Activated T-helper 2 cell treated with anti-CD3 and anti-CD28 coated beads, Interferon-gamma antibody, Interleukin-2, Interleukin-4, amounts not matched to agents 10 μg/mL and 5 μg/mL and 100 μg/mL, durations not matched to agents 14 hours and 24 hours and 36 hours (primary cell): ENCODE measurements at places on chromosomes 5 and 9.
A peak's percentile ranks its signal among the peaks of the same experiment; 100 is the strongest.

DNA sequence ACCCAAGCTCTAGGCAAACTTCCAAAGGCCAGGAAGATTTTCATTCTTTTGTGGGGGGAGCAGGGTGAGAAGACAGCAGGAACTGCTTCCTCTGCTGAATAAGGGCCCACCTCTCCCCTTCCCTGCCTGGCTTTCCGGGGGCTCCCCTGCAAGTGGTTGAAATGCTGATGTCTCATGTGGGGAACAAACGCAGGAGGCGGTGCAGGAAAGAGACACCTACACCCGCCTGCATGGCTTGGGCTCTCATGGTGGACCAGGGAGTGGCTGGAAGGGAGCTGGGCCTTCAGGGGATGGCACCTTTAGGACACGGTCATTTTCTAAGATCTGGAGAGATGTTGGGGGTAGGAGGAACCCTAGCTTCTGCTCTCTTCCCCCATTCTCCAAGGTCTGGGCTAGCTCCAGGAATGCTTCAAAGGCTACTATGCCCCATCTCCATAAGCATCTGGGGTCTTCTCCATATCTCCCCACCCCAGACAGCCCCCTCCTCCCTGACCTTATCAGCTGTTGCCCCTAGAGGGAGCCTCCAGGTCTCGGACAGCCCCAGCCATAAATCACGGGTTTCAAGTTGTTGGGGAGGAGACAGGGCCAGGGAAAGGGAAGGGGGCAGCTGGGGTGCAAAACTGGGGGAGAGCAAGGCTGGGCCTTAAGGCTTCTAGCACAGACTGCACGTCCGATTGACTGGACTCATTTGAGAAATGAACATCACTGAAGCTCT lies 76.6 kb downstream of the PSD2 start:
- peaks cover 3% of the 10 kb centered on the region for H3K27me3 ChIP-seq
- H3K27ac ChIP-seq, result no peak overlapping the region
- no peaks in the 10 kb centered on the region for H3K4me1 ChIP-seq

DNA sequence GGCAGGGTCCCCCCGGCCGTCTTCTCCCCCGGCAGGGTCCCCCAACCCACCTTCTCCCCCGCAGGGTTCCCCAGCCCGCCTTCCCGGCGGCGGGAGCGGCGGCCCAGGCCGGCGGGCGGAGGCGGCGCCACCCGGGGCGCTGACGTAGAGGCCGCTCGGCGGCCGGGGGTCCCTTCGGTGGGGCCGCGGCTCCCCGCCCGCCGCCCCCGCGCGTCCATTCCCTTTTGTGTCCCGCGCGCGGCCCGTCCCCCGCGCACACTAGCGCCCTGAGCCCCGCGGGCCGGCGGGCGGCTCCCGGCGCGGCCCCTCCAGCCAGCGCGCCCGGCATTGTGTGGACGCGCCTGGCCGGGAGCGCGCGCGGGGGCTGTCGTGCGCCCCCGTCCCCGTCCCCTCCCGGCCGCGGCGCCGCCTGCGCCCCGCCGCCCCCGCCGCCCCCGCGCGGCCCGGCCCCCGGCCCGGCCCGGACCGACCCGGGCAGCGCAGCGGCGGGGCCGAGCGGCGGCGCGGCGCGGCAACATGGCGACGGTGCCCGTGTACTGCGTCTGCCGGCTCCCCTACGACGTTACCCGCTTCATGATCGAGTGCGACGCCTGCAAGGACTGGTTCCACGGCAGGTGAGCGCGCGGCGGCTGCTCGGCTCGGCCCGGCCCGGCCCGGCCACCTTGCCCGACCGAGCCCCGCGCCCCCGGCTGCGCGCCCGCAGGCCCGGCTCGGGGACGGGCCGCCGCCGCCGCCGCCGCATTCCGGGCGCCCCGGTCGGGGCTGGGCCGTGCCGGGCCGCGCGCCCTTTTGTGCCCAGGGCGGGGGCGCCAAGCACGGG lies at the start of gene PHF2:
TSS of gene PHF2 (plus strand) at position 327 of the 820 bp plus-strand sequence. CDS start at position 517, 190 bp downstream.
- H3K36me3 ChIP-seq, result peaks cover 12% of the 10 kb centered on the region
- peak within 1 kb of the TSS; percentile 82 for H3K27ac ChIP-seq
- H3K4me3 ChIP-seq, result peak within 1 kb of the TSS; percentile 87
- no peak for DNase-seq

GRCh38 chr5:6340100-6340499 lies 38.2 kb downstream of the MED10 start:
- H3K27ac ChIP-seq, result no peak overlapping the region
- no peak for DNase-seq
- H3K27me3 ChIP-seq, result no peaks in the 10 kb centered on the region

DNA sequence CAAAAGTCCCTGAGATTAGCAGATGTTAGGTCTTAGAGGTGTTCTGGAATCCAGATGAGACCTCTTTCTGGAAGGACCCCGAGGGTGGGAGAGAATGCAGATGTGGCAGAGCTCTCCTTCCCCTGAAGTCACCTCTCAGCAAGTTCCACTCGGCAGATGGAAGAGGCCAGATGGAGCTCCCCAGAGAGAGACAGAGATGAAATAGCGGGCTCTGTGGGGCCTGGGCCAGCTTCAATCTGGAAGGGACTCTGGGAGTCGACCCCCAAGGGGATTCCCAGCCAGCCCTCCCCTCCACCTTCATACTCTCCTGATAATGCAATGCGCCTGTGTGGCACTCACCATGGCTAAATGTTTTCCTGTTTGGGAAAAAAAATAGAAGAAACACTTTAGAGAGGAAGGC lies 60.2 kb downstream of the WNK2 start:
- H3K36me3 ChIP-seq, result no peaks in the 10 kb centered on the region
- no peak overlapping the region for H3K4me3 ChIP-seq
- no peaks in the 10 kb centered on the region for H3K4me1 ChIP-seq
- DNase-seq, result no peak
- H3K27me3 ChIP-seq, result no peaks in the 10 kb centered on the region

GRCh38 chr5:68744206-68744605 lies 349.6 kb upstream of the SLC30A5 start:
- H3K27ac ChIP-seq, result no peak overlapping the region
- peaks cover 12% of the 10 kb centered on the region for H3K27me3 ChIP-seq
- H3K4me1 ChIP-seq, result peaks cover 9% of the 10 kb centered on the region
- H3K4me3 ChIP-seq, result no peak overlapping the region

GRCh38 chr5:179731791-179732411 lies 721 bp upstream of the MAML1 start:
- H3K4me1 ChIP-seq, result peaks cover 20% of the 10 kb centered on the region
- no peaks in the 10 kb centered on the region for H3K27me3 ChIP-seq
- DNase-seq, result peak; percentile 11

DNA sequence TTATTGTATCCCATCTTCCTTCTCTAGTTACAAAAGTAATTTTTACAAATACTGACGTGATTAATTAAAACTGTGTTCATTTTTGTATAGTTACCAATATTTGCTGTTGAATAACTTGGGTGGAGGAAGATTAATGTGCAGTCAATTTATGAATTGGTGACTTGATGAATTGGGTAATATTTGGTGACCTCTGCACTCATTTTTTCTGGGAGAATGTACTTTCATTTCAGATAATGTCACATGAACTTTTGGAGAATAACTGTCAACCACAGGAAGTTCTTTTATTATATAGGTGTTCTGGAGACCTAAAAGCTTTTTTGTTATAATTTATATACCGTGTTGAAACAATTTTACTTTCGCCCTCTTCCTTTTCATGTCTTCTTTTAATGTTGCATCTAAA lies 26.4 kb upstream of the FKTN start:
- H3K4me3 ChIP-seq, result no peak overlapping the region
- DNase-seq, result no peak
- H3K27me3 ChIP-seq, result no peaks in the 10 kb centered on the region
- H3K4me1 ChIP-seq, result peaks cover 8% of the 10 kb centered on the region
- H3K36me3 ChIP-seq, result no peaks in the 10 kb centered on the region
